CD8-positive, alpha-beta memory T cell (primary cell): ENCODE measurements at places on chromosomes 3 and 15.

GRCh38 chr3:20406611-20407011 is 220.6 kb upstream of the SGO1 start:
- no peak for DNase-seq

GRCh38 chr3:43076857-43077256 is 29.0 kb downstream of the POMGNT2 start:
- DNase-seq, result no peak

- DNase-seq, result no peak
These were observed 69.0 kb downstream of the TIGIT start for GRCh38 chr3:114362815-114363214.

- no peak for DNase-seq
These were observed 17.2 kb downstream of the FLNB start for GRCh38 chr3:58025406-58025805.

- DNase-seq, result no peak
These were observed 23.6 kb upstream of the CLDN1 start for GRCh38 chr3:190345878-190346277.

- DNase-seq, result no peak
These were observed 28.6 kb upstream of the UTS2B start for GRCh38 chr3:191358929-191359328.

DNA sequence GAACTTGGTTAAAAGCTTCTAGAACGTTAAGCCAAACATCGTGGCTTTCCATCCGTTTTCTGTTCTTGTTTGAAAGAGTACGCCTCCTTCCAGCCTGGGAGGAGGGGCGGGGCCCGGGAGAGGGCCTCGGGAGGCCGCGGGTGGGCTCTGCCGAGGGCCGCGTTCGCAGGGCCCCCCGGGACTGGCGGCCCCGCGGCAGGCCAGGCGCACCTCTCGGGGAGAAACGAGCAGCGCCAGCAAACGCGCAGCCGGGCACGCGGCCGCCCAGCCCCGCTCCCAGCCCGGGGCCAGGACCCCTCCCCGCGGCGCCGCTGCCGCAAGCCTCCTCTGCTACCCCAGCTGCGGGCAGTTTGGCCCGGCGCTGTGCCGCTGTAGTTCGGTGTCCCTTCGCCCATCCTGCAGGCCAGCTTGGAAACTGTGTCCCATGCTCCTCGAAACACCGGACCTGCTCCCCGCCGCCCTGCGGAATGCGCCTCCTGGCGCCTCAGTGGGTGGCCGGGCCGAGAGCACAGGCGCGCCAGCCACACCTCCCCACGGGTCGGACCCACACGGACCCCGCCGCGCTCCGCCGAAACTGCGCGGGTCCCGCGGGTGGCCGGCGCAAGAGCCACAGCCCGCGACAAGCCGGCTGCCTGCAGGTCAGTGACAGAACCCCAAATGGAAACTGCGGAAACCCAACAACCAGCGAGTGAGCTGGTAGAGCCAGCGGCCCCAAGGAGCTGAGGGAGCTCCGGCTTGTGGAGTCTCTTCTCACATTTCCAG is 2.3 kb downstream of the OCA2 start:
- DNase-seq, result no peak

DNA sequence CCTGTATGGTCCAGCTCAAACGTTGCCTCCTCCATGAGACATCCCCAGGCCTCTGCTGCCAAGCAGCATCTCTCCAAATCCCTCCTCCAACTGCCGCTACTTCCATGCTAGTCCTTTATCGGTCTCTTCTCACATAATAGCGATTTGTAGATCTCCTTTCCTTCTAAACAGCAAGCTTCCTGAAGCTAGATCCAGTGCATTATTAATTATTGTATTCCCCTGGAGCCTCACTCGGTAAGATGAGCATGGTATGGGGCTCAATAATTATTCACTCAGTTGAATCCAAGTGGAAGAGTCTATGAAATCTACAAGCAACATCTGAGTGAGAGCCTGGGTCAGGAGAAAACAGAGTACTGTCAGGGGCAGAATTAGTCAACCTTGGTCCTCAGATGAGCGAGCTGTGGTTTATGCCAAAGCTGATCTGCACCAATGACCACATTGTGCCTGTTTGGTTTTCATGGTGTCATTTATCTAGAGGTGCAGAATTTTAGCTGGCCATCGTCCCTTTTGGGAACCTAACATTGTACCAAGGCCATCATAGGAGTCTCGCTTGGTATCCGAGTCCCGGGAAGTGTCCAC is 93.8 kb upstream of the UBE2E1 start:
- no peak for DNase-seq

DNA sequence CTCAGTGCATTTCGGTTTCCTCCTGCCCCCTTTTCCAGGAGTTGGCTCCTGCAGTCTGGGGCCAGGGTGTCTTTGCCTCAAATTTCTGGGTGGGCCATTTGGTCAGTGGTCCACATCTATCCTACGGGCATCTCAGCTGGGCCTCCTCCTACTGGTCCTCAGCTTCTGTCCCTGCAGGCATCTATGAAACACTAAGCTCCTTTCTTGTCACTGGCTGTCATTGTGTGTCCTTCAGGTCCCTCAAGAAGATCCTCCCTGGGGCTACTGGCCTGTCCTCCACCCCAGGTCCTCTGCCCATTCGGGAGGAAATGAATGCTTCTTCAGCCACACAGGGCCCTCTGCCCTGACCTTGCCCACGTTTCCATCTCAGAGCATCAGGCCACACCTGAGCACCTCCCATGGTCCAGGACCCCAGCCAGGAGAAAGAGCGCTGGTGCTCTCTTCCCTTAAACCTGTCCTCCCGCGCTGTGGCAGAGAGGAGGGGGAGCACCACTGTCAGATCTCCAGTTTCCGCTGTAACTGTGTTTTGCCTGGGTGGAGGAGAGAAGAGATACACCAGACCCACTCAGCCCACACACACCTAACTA is 1.8 kb downstream of the PRR23E start:
- DNase-seq, result no peak

- DNase-seq, result no peak
These were observed 57.0 kb downstream of the BOC start for GRCh38 chr3:113268311-113268710.

DNA sequence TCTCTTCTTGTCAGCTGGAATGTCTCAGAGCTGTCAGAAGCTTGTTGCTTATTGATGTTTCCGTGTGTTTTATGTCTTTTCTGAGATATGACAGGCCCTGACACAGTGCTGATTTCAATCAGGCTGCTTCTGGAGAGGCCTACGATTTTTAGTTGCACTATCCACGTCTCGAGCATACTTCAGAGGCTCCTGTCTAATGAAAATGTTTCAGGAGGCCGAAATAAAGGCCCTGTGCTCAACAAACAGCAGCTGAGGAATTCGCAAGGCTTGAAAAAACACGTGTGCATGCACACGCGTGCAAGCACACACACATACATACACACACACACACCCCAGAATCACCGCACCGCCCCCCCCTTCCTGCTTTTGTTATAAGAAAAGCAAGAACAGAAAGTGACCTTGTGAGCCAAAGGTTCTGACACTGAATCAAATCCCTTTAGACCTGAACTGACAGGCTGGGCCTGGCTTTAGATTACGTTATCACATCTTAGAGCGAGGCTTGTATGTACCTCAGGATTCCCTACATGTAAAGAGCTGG is 296.6 kb downstream of the NR2F2 start:
- no peak for DNase-seq

DNA sequence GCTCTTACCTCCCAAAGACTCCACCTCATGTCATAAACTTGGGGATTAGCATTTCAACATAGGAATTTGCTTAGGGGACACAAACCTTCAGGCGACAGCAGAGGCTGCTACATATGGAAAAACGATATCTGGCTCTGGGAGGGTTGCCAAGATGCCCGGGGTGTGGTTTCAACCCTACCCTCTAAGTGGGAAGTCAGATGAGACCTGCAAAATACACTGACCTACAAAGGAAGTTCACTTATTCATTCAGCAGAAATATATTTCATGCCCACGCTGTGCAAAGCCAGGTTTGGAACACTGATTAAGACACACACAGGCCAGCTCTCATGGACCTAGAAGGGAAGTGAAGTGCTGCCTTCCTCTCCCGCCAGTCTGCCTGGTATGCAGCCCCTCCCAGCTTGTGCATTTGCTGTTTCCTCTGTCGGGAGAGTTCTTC is 239.3 kb downstream of the FEZF2 start:
- no peak for DNase-seq
